ENCODE measurements at places on chromosomes 2 and 18. TPM values are rescaled to one million over a fixed set of nuclear protein-coding genes. Genes with fewer than 3 reads are reported as not detected.

- H3K36me3 ChIP-seq, result no peaks in the 10 kb centered on the region
- H3K27ac ChIP-seq, result no peak overlapping the region
- H3K4me3 ChIP-seq, result no peak overlapping the region
- DNase-seq, result no peak
- no peaks in the 10 kb centered on the region for H3K4me1 ChIP-seq
Observed at GRCh38 chr2:207983641-207984042, 41.7 kb downstream of the PLEKHM3 start.

DNA sequence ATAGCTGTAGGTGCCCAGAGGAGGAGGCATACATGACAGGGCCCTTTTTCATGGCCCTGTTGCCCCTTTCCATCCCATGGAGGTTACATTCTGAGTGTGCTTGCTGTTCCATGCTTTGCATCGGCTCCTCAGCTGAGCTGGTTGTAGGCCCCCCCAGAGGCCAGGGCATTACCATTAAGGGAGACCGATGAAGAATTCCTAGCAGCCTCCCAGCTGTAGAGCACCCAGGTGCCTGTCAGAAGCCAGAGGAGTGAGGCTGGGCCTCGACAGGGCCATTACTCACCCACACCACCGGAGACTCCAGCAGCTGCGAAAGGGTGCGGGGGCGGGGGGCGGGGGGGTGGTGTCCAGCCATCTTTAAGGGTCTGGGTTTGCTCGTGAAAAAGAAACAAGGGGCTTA lies 72.2 kb downstream of the GALNT14 start:
- H3K4me1 ChIP-seq, result no peaks in the 10 kb centered on the region
- DNase-seq, result no peak
- H3K4me3 ChIP-seq, result no peak overlapping the region
- H3K36me3 ChIP-seq, result no peaks in the 10 kb centered on the region

The ZNF892 gene
- total RNA-seq, result 4.3 TPM

The TWIST2 gene
- total RNA-seq, result 16.4 TPM

The TMEM178A gene
- total RNA-seq, result 2.0 TPM

All from aorta (tissue), 5 donors.